ENCODE measurements at places on chromosomes 6 and 20. TPM values are rescaled to one million over a fixed set of nuclear protein-coding genes. Genes with fewer than 3 reads are reported as not detected.

DNA sequence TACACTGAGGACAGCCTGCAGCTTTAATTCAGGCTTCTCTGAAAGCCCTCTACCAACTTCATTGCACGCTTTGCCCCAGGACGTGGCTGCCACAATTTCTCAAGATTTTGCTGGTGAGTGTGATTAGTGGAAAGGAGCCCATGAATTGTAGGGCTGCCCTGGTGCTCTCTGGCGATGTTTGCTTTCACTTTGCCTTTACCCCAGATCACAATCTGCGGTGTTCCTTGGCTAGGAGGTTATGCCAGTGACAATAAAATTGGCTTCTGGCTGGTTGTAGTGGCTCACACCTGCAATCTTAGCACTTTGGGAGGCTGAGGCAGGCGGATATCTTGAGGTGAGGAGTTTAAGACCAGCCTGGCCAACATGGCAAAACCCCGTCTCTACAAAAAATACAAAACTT, 139.3 kb downstream of the FOXC1 start:
- no peak for DNase-seq

CGA gene
- not detected for total RNA-seq

DNA sequence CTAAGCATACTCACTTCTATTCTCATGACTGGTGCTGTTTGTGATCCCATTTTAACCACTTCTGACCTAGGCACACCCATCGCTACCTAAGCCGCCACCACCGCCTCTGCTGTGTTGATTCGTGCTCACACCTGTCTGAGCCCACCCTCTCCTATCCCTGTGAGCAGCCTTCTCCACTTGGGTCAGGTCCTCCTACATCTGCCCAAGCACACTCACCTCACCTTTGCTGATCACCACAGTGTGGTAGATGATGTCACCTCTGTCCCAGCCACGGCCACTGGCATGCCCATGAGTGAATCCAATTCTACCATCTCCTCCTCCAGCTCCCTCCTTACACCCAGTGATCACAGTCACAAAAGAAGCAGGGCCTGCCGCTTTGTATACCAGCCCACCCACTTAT, 20.8 kb downstream of the MUC22 start:
- no peak for DNase-seq

DNA sequence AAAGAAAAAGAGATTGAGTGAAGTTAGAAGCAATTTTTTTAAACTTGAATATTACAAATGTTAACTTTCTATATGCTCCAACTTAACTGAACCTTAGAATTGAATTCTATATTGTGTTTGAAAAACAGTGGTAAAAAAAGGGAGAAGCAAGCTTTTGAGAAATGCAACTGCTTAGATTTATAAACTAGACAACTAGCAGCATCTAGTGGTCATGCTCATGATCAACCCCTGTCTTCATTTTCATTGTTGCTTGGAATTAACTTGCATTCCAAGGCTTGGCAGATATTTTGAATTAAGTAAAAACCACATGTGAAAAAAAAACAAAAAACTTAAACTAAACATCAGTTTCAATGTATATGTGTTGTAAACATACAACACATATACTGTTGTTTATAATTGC, 113.1 kb downstream of the C6orf58 start:
- no peak for DNase-seq

DNA sequence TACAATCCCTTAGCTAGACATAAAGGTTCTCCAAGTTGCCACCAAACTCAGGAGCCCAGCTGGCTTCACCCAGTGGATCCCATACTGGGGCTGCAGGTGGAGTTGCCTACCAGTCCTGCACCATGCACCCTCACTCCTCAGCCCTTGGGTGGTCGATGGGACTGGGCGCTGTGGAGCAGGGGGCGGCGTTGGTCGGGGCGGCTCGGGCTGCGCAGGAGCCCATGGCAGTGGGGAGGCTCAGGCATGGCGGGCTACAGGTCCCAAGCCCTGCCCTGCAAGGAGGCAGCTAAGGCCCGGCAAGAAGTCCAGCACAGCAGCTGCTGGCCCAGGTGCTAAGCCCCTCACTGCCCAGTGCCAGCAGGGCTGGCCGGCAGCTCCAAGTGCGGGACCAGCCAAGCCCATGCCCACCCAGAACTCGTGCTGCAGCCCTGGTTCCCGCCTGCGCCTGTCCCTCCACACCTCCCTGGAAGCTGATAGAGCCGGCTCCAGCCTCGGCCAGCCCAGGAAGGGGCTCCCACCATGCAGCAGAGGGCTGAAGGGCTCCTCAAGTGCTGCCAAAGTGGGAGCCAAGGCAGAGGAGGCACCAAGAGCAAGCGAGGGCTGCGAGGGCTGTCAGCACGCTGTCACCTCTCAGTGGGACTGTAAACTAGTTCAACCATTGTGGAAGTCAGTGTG, 912.1 kb downstream of the PHF3 start:
- peak; percentile 83 for DNase-seq

GRCh38 chr6:169583886-169584541, 117.8 kb downstream of the WDR27 start:
- DNase-seq: no peak

All from osteocyte (in vitro differentiated cells).